Activated CD4-positive, alpha-beta T cell treated with anti-CD3 and anti-CD28 coated beads, Interleukin-2, amount 10 ng/mL, durations not matched to agents 24 days and 14 days (primary cell): ENCODE measurements at places on chromosomes 4 and X. TPM values are rescaled to one million over a fixed set of nuclear protein-coding genes. Genes with fewer than 3 reads are reported as not detected.
A peak's percentile ranks its signal among the peaks of the same experiment; 100 is the strongest.

Gene PTCHD1
- not detected in 2 replicates for total RNA-seq

Gene HSFX3
- not detected in 2 replicates for total RNA-seq

DNA sequence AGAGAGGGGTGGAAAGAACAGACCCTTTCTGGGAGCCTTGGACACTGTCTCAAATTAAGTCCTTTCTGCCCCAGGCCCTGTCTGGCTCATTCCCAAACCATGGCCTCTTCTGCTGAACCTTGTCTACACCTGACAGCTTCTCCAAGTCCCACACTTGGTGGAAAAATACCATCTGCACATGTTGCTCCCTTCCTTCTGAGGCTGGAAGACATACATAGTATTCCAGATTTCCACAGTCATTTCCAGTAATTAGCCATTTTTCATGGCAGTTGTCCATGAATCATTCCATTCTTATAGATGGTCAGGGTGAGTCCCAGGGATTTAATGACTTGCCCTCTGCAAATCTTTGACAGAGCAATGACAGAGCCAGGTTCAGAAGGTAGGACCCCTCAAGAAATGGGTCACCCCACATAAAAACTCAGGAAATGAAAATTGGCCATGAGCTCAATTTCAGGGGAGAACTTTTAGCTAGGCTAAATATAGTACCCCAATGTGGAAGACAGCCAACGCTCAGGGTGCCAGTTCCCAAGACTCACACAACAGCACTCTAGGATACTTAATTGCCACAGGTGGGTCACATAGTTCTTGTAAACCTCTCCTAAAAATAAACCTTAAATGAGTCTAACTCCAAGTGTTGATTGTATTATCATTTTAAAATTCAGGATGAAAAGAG lies 16.2 kb upstream of the DAPP1 start:
- DNase-seq = no peak

DNA sequence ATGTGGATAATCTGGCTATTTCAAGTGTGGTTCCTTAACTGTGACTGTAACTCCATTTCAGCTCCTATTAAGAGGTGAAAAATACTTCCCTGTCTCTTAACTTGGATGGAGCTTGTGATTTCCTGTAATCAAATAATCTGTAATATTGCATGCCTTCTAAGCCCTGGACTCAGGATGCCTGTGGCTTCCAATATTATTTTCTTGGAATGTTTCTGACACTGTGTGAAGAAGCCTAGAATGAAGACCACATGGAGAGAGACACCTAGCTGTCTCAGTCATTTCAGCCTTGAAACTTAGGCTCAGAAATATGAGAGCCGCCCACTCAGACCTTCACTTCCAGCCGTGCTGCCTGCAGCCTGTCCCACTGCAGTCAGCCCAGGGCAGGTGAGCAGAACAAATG lies 544.3 kb downstream of the TRIML1 start:
- DNase-seq = no peak

DNA sequence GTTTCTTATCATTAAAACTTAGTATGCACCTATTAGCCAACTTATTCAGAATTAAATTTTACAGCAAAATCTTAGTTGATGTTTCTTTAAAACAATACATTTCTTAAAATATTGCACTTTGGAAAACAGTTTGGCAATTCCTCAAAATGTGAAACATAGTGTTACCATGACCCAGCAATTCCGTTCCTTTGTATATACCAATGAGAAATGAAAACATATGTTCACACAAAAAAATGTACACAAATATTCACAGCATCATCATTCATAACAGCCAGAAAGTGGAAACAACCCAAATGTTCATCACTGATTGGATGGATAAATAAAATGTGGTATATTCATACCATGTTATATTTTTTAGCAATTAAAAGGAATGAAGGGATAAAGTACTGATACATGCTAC lies 50.2 kb downstream of the WDR44 start:
- no peak for DNase-seq

GRCh38 chrX:119477812-119478232 lies 9.6 kb downstream of the SLC25A5 start:
- DNase-seq = no peak

GRCh38 chr4:164937576-164938270 lies 39.7 kb downstream of the TRIM61 start:
- no peak for DNase-seq

- peak; percentile 51 for DNase-seq
Measured at GRCh38 chrX:141278306-141278705, 36.0 kb upstream of the SPANXC start.

DNA sequence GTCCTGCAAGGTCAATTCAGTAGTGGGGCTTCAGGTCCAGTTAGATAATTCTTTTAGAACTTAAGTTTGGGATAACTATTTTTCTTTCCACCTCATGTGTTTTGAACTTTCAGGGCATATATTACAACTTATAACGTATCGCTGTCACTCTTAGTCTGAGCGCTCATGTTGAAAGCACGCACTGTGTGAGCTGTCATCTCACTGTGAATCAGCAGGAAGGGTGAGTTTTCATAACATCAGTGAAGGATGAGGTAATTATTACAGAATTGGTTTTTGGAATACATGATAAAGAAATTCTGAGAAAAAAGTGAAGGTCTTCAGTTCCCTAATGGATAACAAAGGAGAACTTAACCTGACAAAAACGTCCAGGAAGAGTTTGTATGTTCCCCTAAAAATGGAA lies 45.1 kb upstream of the SLC4A4 start:
- no peak for DNase-seq
